SHP77 treated with DMSO at 0.1 percent for 48 hours (cell line): ENCODE measurements at places on chromosomes 11 and 22.

- DNase-seq: no peak
Measured at GRCh38 chr22:32564170-32565001, 89.8 kb downstream of the FBXO7 start.

- no peak for DNase-seq
Measured at GRCh38 chr22:38540701-38541100, 29.3 kb downstream of the DMC1 start.

- peak; percentile 9 for DNase-seq
Measured at GRCh38 chr22:37930270-37930951, 23.0 kb downstream of the C22orf23 start.

GRCh38 chr11:99693941-99694492 is 673.3 kb downstream of the CNTN5 start:
- peak; percentile 57 for DNase-seq

GRCh38 chr22:38941488-38941987 is 15.9 kb upstream of the APOBEC3A start:
- DNase-seq: no peak

- DNase-seq: no peak
Measured at GRCh38 chr22:45179276-45180049, 15.7 kb downstream of the NUP50 start.

DNA sequence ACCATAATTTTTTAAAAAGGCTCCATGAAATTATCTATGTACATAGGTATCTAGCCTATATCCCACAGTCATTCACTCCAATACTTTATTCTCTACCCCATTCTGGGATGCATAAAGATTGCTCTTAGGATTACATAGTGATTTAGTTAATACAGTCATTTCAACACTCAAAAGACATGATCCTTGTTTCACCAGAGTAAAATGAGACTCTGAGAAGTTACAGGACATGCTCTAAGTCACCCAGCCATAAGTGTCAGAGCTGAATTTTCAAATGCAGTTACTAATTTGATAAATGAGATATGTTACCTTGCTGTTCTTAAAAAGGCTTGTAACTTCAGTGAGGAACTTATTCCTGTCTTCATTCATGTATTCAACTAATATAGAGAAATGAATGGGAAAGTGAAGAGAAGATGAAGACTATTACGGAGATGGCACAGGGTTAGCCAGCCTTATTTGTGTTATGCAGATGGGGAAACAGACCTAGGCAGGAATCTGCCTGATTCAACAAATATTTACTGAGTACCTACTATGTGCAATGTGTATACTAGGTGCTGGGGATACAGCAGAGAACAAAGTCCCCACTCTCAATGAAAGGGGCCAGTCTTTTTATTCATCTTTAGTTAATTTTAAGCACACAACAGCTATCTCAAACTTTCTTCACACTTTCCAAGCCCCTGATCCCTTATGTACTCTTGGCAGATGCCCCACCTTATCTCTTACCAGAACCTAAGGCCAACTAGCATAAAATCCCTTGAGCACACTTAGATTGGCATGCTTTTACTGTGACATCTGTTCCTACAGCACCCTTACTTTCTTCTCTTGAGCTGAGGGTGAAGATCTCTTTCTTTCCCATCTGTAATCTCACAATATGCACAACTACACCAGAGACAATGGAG is 21.6 kb downstream of the MAPK1 start:
- DNase-seq: no peak

DNA sequence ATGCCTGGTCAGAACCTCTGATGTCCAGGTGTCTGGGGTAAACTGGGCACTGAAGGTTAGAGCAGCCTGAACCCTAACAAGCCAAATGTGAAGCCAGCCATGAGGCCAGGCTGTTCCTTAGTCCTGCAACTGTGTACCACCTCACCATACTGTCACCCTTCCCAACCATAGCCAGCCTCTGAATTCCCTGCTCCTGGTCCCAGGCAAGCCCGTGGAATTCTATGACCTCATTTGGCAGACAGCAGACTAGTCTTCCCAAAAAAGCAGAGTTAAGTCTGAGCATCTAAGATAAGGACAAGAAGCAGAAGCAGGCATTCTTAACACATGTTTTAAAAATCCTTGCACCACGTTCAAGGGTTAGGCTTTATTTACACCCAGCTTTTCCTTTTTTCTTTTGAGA is 134.8 kb downstream of the C11orf58 start:
- no peak for DNase-seq

DNA sequence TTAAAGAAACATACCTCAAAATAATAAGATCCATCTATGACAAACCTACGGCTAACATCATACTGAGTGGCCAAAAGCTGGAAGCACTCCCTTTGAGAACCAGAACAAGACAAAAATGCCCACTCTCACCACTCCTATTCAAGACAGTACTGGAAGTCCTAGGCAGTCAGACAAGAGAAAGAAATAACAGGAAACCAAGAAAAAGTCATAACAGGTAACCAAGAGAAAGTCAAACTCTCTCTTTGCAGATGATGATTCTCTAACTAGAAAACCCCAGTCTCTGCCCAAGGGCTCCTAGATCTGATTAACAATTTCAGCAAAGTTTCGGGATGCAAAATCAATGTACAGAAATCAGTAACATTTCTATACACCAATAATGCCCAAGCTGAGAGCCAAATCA is 35.6 kb downstream of the TMEM123 start:
- DNase-seq: no peak

GRCh38 chr22:45859231-45860161 is 117.5 kb downstream of the WNT7B start:
- DNase-seq: no peak

- DNase-seq: no peak
Measured at GRCh38 chr11:35272391-35272902, 133.5 kb downstream of the CD44 start.

DNA sequence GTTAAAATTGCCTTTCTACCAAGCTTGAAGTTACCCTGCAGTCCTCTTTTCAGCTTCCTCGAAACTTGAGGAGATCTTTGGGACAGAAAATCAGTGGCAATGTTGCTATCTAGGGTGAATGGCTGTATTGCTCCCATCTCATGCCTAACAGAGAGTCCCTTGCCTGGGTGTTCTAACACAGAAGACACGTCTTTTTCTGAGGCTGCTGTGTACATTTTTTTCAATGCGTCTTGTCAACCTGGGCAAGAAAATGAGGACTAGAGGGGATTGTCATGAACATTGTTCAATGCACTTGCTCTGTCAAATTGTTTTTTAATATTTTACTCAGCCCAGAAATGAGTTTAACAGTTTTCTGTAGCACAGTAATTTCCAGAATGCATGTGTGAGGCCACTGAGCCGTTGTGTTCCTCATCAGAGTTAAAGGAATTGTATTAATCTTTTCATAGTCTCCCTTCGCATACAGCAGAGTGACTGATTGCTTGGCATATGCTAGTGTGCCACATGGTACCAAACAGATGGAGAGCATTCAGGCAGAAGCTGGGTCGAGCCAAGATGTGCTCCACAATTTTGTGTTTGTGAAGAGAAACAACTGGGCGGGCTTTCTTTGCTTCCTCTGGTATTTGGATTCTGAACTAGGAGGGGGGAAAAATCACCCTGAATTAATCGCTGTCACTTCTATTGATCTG is 86.0 kb downstream of the CASP12 start:
- DNase-seq: no peak

- DNase-seq: no peak
Measured at GRCh38 chr11:34680918-34681586, 60.2 kb downstream of the EHF start.

DNA sequence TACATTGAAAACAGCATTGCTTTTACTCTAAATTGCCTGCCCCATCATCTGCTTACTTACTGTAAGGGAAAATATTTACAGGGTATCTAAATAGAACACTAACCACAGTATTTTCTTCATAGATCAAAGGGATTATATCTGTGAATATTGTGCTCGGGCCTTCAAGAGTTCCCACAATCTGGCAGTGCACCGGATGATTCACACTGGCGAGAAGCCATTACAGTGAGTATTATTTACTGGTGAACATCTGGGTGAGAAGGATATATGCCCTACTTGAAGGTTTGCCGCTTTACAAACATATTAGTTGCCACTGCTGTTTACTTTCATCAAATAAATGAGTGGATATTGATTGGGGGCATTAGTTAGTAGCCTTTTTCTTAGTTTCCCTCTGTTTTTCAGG is 5.9 kb upstream of the CNTF start:
- no peak for DNase-seq

DNA sequence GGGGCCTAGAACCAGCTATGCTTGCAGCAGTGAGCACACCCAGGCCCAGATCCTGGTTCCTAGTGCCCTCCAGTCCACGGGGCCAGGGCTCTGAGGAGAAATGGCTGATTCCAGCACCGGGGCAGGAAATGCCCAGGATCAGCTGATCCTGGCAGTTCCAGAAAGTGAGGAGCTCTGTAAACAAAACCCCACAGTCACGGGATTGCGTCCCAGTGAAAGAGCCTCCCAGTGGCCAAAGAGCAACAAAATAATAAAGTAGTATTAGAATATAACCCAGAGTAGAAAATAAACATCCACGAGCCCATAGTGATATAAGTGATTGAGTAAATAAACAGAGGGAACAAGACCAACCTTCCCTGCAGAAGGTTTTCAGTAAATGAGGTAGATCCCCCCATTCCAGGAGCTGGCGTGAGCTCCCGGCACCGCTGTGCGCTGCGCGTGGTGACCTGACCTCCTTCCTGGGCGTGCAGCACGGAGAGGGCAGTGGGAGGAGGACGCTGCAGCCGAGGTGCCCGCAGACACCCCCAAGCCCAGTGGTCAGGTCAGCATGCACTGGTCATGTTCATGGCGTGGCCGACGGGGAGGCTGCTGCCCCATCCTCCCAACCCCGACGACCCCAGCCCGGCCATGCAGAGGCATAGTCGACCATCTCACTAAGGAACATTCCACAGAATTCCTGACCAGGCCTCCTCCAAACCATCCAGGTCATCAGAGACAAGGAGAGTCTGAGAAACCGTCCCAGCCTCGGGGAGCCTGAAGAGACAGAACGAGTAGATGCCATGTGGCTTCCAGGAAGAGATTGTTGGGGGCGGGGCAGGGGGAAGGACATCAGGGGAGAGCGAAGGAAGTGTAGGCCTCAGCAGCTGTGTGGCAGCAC is 19.8 kb downstream of the PTDSS2 start:
- no peak for DNase-seq
